ENCODE measurements at places on chromosomes 7 and 10.
A peak's percentile ranks its signal among the peaks of the same experiment; 100 is the strongest.

GRCh38 chr10:15681076-15681475 lies 38.6 kb downstream of the ITGA8 start:
- no peak for DNase-seq

- DNase-seq: no peak
These were observed 103.1 kb downstream of the HIPK2 start for GRCh38 chr7:139674752-139675126.

GRCh38 chr10:88508796-88509195 lies 74.3 kb downstream of the RNLS start:
- DNase-seq: no peak

- DNase-seq: no peak
These were observed 4.1 kb downstream of the IL6 start for GRCh38 chr7:22730921-22731654.

DNA sequence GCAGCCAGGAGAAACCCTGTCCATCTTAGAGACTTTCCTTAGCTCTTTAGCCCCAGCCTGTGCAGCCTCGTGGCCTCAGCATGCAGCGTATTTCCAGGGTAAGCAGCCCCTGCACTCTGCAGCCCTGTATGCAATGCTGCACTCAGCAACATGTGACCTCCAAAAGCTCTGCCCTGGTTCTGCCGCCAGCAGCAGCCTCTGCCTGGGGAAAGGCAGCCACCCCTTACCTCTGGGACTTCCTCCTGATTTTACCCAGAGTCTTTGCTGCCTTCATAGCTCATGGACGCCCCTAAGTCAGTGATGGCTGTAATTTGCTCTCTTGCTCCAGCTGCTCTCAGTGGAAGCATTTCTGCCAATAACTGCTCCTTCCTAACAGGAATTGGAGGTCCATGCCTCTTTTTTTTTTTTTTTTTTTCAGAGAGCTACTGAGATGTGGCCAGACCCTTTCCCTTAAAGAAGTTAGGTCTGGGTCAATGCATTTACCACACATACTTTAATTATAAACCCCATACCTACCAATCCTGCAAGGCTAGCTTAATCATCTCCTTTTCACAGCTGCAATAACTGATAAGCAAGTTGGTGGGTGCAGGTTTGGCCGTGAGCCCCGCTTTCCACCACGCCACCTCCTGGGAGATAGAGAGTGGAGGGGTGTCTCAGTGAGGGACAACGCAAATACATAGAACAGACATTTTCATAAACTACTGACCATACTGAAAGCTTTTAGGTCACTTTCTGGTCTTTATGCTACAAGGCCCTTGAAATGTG lies 71.7 kb downstream of the RAMP3 start:
- DNase-seq: no peak

DNA sequence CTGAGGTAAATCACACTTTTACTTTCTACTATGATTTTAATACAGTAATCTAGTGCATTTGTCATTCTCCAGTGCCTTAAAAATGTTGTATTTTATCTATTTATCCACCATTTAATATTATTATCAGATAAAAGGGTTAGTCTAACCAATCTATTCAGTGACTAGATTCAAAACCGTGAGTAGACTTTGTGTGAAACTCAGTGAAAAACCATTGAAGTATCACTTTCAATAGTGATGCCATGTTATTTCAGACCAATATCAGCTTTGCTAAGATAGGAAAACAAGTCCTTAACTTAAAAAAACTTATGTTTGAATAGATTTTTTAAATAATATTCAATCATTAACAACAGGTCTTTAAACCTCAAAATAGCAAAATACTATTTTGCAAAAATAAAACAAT lies 1628.7 kb downstream of the REEP3 start:
- DNase-seq: no peak

- peak; percentile 33 for DNase-seq
These were observed 566.3 kb downstream of the TCERG1L start for GRCh38 chr10:130745251-130745650.

DNA sequence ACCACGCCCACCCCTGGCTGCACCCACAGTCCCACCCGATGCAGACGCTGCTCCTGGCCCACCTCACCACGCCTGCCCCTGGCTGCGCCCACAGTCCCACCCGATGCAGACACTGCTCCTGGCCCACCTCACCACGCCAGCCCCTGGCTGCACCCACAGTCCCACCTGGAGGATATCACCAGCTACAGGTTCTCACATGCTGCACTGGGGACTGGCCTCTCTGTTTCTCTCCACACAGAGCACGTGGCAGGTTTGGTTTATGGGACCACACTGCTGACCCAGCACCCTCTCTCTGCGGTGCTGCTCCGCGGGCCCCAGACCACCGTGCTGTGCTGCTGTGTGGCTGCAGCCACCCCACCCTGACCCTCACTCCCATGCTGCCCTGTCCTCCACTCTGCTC lies 120.9 kb downstream of the VIPR2 start:
- DNase-seq: peak; percentile 36

- DNase-seq: no peak
These were observed 236.7 kb downstream of the GLRX3 start for GRCh38 chr10:130372866-130373265.

DNA sequence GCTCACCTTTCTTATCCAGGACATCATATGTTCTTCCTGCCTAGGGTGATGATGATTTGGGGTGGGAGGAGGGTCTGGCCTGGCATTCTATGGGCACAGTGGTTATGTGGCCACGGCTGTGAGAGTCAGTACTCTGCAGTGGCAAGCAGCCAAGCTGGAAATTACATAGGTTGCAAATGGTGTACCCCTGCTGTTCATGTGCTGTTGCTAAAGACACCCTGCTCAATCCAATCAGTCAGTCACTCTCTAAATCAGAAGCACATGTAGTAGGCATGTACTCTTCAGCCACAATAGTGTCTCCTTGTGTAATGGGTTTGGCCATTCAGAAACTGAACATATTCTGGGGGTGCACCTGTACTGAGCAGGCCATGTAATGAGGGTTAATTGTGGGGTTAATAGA lies 449.1 kb upstream of the ANKRD30A start:
- DNase-seq: no peak

DNA sequence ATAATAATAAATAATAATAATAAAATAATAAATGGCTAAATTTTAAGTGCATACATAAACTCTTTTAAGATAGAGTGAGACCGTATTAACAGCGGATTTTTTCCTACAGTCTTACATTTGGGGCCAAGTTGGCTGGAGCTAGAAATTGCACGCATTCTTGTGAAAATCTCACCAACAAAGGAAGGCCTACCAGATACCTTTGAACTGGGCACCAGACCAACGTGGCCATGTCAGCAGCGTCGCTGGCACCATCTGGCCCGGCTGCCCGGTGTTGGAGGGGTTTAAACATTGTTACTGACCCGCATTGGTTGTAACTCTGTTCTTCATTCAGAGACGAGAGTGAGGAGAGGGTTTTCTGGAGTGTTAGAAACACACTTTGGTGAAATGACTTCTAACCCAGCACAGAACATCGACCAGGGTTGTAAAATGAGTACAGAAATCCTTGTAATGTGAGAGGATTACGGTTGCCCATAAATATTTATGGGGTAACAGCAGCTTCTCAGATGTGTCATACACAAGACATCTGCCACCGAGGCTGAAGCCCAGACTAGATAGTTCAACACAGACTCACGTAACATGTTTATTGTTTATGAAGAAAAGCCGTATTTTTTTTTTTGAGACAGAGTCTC lies 34.6 kb upstream of the UNCX start:
- DNase-seq: no peak

DNA sequence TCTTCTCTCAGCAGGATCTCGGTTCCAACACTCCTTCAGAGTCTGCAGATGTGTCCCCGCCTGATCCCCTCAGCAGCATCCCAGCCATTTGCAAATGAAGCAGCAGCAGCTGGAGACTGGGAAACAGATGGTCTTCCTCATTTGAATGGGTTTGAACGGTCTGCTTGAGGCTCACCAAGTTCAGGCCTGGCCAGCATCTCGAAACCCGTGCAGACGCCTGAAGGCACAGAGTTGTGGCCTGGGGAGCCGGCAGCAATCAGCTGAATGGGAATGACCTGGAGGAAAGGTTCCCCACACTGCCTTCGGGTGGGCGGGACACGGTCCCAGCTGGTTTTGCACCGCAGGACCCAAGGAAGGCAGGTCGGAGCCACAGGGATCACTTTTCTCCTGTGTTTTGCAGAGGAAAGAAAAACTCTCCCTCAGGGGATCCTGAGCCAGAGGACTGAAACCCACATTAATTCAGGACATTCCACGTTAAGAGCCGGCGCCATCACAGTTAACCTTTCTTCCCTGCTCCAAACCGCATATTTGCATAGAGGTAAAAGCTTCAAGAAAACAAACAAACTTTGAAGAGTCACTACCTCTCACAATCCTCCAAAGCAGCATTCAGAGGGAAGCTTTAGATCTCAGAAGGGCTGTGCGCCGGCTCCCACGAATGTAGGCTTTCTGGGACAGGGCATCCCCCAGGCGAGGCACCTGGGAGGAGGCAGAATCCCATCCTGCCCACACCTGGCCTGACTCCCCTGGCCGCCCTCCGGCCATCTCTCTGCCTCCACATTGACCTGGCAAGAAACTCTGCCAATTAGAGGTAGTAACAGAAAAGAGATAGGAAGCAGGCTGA lies 17.7 kb downstream of the FGFR2 start:
- peak; percentile 96 for DNase-seq

GRCh38 chr10:52673468-52673867 lies 99.1 kb downstream of the MBL2 start:
- DNase-seq: no peak

DNA sequence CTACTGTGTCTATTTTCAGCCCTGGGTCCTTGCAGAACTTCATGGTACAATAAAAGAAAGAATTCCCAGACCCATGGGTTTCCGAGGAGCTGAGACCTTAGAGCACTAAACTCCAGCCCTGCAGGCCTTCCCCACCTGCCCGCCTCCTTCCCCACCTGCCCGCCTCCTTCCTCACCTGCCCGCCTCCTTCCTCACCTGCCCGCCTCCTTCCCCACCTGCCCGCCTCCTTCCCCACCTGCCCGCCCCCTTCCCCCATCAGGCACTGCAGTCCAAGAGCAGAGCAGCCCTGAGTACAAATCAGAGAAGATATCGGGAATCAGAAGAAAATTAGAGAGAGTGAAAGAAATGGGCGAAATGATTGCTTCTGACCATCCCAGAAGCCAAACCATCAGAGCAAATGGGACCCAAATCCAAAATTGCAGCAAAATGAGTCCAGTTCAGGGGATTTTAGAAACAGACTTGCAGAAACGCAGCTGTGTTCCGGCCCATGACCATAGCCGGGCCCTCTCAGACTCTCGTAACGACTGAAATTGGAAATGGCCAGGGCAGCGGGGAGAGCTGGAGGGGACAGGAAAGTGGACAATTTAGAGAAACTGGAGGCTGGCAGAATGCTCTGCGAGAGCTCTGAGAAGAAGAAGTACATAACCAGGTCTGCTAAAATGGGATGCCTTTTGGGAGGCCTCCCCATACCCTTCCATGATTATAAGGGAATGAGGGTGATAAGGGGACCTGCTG lies 568.4 kb downstream of the TCERG1L start:
- DNase-seq: peak; percentile 62

DNA sequence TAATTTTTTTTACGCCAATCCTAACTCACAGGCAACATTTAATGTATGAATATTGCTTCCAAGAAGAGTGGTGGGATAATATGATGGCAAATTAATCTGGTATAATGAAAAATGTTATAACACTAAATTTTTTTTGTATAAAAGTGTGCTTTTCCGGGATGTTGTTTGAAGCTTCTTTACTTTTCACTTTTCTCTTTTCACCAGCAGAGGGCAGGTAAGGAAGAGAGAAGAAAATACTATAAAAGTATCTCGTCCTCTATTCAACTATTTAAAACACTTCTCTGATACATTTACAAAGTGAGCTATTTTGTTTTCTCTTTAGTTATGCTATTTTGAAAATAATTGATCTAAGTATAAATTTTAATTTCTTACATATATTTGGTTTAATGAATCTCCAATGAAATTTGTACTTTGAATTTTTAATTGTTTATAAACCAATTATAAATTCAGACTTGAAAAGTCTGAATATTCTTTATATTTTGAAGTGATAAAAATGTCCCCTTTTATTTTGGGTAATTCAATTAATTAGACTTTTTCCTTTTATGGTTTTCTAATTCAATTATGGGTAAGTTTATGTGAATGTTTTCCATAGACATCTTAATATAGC lies 20.7 kb upstream of the CFTR start:
- DNase-seq: no peak

- no peak for DNase-seq
These were observed 608.1 kb downstream of the TYW1 start for GRCh38 chr7:67604461-67605386.

DNA sequence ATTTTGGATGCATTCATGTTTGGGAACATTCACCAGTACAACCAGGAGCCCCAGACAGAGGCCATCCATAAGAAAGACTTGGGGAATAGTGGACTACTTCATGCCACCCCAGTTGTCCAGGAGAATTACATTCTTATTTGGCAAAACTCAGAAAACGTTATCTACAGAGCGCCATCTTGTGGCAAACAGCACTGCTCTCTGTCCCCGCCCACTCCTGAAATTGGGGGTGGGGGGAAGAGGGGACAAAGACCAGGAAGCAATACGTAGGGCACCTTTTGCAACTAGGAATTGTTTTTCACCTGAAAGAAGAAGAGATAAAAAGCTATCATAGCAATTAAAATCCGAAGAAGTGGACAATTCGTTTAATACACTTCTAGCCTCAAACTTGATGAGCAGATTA lies 134.6 kb upstream of the MGMT start:
- peak; percentile 64 for DNase-seq

GRCh38 chr7:7681936-7682329 lies 36.5 kb downstream of the RPA3 start:
- DNase-seq: no peak

GRCh38 chr7:64947252-64948000 lies 43.4 kb downstream of the ZNF117 start:
- peak; percentile 52 for DNase-seq

GRCh38 chr10:73406846-73407245 lies 7.0 kb downstream of the ANXA7 start:
- no peak for DNase-seq

DNA sequence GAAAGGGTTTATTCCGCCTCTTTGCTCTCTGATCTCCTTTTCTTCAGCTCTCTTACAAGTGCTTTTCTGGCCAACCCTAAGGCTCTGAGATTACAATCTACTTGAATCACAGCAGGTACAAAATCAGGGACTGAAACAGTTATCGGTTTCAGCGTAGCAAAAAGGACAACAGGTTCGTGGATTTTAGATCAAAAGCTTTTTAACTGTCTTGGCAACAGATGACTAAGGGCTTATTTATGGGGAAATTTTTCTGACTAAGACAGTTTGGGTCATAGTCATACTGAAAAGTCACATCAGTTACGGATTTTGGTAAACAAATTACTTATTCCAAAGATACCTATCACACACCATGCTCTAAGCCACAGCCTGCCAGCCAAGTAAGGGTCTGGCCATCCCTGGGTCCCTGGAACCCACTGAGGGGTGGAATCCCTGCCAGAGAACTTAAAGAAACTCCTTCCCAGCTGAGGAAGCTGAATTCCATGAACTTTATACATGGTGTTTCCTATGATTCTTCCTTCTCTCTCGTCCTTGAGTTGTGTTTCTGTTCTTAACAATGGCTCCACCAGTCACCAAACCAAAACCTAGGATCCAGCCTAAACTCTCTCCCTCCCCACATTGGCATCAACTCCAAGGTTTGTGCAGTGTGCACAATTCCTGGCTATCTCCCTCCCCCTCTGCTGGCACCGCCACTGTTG lies 169.3 kb downstream of the FAM107B start:
- no peak for DNase-seq

GRCh38 chr10:11457336-11457735 lies 154.1 kb downstream of the USP6NL start:
- no peak for DNase-seq

- no peak for DNase-seq
These were observed 492.0 kb downstream of the KIF20B start for GRCh38 chr10:90193240-90193985.
